ENCODE measurements at places on chromosomes 2 and 18.

DNA sequence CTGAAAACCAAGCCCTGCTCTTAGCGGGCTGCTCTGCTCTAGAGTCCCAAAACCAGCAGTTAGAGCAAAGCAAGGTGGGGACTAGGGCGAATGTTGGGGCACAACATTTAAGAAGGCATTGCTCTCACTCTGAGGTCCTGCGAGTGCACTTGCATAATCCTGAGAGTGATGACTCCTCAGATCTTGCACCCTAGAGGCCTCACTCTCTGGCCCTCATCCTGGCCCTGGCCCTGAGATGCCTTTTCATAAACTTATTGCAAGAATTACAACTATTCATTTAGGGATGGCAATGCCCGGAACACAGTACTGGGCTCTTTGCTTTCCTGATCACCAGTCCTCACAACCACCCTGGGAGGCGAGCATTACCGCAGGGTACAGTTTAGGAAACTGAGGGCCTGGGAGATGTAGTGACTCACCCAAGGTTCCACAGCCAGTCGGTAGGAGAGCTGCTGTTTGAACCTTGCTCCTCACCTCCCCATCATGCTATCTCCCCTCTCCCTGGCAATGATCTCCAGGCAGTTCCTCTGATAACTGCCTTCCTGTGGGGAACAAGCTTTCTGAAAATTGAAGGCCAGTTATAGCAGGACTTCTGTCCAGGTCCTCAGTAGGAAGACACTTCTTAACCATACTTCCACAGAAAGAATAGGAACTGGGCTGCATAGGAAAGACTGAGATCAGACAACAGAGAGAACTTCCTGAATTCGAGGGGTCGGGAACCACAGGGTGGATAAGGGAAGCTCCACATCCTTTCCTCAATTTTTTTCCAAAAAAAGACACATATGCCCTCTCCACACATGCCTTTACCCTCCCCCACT lies 91.3 kb downstream of the TNS1 start:
- DNase-seq, result no peak

DNA sequence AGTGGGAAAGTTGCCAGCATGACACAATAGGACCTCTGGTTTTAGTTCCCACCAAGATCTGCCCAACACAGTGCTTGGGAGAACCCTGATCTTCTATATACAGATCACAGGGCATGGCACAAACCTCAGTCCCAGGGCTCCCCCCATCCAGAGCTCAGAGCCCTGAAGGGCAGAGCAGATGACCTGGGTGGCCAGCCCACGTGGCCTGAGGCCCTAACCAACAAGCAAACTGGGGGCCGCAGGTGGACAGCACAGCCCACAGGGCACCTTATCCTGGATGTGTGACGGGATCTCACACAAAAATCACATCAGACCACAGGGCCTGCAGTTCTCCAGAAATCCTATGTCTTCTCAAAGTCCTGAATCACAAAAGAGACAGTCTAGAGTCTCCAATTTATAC lies 34.7 kb downstream of the CRACDL start:
- DNase-seq, result no peak

DNA sequence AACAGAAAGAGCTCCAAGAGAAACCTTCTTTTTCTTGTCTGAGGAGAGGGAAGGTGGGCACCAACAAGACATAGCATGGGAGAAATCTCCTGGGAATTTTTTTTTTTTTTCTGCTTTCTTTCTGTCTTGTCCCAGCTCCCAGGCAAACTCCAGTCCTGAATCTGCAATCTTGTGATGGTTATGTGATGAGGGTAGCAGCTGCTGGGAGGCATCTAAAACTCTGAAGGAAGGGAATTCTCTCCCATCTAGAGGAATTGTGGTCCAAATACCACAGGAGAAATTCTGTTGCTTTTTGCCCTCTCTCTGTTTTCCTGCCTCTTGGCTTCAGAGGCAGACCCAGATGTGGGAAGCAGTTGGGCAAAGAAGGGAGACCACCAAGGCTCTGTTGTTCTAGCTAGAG lies 16.7 kb downstream of the SCRN3 start:
- no peak for DNase-seq

GRCh38 chr2:240965296-240965904 lies 33.0 kb upstream of the SNED1 start:
- no peak for DNase-seq

- no peak for DNase-seq
Observed at GRCh38 chr18:80119111-80119510, 10.0 kb downstream of the ADNP2 start.

GRCh38 chr2:219521066-219521880 lies 7.0 kb downstream of the ASIC4 start:
- no peak for DNase-seq

GRCh38 chr18:32289483-32290075 lies 99.7 kb downstream of the MEP1B start:
- peak; percentile 53 for DNase-seq

- no peak for DNase-seq
Observed at GRCh38 chr2:47657886-47658489, 125.0 kb upstream of the MSH6 start.

- DNase-seq, result no peak
Observed at GRCh38 chr18:26460449-26461091, 87.8 kb downstream of the KCTD1 start.

DNA sequence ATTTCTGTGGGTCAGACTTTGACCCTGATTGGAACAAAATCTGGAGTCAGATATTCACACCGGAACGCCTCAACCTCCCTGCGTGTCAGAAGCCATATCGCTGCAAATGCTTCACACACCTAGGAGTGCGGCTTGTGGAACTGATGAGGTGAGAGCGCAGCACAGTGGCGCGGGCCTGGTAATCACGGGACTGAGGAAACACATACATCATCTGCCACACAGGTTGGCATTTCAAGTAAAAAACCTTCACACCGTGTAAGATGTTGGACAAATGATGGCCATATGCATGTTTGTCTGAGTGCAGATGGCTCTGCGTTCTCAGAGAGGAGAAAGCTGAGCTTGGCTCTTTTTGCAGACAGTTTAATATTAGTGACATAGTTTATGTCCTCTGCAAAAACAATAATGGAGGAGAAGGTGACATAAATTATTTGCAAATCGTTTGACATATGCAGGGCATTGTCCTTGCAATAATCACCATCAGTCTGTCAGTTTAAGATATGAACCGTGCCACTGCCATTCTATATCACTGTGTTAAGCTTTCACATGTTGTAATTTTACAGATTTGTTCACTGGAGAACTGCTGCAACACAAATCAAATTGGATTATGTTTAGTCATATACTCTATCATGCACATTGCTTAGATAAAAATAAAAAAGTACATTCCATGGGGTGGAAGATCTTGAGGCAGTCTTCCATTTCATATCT lies 101.4 kb downstream of the MTX2 start:
- no peak for DNase-seq

GRCh38 chr2:171210864-171211431 lies 50.3 kb upstream of the TLK1 start:
- DNase-seq, result peak; percentile 73

DNA sequence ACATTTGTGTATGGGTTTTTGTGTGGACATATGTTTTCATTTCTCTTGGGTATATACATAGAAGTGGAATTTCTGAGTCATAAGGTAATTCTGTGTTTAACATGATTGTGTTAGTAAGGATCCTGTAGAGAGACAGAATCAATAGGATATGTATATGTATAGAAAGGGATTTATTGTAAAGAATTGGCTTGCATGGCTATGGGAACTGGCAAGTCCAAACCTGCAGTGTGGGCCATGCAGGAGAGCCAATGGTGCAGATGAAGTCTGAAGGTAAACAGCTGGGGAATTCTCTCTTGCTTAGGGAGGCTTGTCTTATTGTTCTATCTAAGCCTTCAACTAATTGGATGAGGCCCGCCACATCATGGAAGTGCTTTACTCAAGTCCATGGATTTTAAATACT lies 39.2 kb upstream of the IL1R2 start:
- no peak for DNase-seq

DNA sequence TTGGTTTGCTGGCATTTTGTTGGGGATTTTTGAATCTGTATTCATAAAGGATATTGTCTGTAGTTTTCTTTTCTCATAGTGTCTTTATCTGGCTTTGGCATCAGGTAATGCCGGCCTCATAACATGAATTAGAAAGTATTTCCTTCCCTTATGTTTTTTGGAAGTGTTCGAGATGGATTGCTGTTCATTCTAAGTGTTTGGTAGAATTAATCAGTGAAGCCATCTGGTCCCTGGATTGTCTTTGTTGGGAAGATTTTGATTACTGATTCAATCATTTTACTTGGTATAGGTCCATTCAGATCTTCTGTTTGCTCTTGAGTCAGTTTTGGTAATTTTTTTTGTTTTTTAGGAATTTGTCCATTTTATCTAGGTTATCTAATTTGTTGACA lies 22.3 kb downstream of the KIAA1328 start:
- DNase-seq, result no peak

DNA sequence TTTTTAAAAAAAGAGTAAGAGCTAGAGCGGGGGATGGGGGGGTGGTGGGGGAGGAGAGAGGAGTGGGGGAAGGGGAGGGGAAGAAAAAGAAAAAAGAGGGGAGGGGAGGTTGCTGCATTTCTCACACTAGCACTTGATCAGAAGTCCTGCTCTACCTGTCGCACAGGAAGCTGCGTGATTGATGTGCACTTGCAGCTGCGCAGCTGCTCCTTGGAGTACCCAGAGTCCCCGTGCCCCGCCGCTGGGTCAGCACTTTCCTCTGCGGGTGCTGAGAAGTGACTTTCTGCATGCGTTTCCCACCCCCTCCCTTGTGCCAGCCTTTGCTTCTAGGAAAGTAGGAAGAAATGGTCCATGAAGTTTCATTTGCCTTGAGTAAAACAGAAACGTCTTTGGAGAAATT lies 297.3 kb downstream of the ETAA1 start:
- no peak for DNase-seq

DNA sequence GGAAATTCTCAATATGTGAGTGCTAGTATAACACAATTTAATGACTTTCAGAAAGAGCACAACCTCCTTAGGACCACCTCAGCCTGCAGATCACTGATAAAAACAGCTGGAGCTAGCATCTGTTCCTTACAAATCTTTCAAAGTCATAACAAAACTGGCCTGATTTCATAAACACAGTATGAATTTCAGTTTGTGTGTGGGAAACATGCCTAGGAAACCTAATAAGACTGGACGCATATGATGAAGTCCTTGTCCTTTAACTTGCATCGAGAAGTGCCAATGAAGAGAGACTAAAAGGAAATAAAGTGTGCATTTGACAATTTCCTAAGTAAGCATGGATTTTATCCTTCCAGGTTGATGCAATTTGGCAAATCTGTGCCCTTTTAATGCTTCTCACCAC lies 74.1 kb upstream of the KLHL14 start:
- no peak for DNase-seq

DNA sequence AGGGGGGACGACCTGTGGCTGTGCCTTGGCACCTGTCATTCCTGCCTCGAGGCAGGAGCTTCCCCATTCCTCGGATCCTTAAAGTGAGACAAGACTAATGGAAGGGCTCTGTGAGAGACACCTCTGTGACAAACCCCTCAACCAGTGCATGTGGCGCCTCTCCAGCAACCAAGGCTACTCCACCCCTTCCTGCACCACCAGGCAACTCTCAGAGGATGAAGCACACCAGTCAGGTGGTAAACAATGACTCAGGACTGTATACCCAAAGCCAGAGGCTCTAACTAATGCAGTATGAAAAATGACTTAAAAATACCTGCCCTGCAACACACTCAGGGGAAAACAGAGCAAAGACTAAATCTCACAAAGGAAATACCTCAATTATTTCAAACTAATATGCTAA lies 136.9 kb downstream of the UXS1 start:
- peak; percentile 77 for DNase-seq

DNA sequence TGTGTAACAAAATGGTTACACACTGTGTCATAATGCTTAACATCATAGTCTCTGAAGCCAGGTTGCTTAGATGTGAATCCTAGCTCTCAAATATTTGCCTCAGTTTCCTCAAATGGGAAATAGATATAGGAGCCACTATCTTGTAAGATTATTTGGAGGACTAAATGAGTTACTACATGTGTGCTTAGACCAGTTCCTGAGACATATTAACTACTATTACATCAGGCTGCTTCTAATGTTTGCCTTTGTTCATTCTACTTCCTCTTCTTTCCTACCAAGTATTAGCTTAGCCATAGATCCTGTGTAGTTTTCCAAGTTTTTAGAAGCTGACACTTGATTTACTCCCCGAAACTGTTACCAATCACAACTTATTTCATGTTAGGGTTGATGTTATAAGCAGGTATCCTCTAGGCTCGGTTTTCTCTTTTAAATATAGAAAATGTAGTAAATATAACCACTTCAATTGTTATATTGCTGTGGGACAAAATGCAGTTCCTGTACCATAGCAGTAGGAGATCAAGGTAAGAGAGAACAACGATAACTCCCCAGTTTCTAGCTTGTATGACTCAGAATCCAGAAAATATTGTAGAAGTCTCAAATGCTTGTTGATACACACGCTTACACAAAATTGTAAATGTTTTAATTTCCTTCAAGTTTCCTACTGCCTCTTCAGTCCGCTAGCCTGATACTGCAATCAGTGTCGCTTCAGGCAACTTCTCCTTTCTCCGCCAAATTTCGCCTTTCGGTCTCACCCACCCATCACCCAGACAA lies 751 bp upstream of the DNAJC10 start:
- DNase-seq, result no peak

- DNase-seq, result no peak
Observed at GRCh38 chr2:11348209-11348749, 3.8 kb upstream of the ROCK2 start.

DNA sequence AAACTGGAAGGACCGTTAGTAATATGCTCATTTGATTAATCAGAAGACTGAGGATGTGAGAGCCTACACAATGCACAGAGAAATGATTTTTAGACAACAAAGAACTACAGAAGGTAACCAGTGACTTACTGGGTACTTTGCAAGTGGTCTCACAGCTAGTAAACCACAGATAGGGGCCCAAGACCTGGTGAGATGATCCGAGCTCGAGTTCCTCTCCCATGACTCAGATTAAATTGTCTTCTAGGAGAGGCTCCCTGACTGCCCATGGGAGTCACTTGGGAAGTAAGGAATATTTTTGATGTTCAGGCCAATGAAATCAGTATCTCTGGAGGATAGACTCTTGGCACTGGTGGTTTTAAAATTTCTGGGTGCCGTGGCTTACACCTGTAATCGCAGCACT lies 220.2 kb downstream of the CLIP4 start:
- no peak for DNase-seq

GRCh38 chr18:48802543-48803290 lies 148.0 kb downstream of the SMAD7 start:
- peak; percentile 20 for DNase-seq

- DNase-seq, result no peak
Observed at GRCh38 chr2:155218292-155218924, 519.9 kb downstream of the KCNJ3 start.

- no peak for DNase-seq
Observed at GRCh38 chr18:59724103-59724502, 26.9 kb upstream of the CCBE1 start.

DNA sequence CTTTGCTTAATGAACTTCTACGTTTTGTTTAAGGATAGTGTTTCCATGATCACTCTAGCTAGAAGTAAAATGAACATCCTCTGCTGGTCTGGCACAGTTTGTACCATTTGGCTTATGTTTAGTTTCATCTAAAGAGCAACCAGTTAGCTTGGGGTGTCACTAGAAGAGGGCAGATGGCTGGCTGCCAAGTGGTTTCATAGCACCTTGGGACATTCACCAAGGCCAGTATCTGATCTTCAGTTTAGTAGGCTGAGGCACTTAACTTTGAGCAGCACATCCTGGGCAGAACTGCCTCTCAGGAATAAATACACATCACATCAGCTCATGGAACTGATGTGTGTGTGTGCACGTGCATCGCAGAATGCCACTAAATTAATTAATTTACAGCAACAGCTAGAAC lies 68.4 kb downstream of the NXPH2 start:
- DNase-seq, result no peak
